ENCODE measurements at places on chromosomes 1 and 21. TPM values are rescaled to one million over a fixed set of nuclear protein-coding genes. Genes with fewer than 3 reads are reported as not detected.

GRCh38 chr1:86472152-86472551, 3.4 kb downstream of the CLCA1 start:
- DNase-seq: no peak

DNA sequence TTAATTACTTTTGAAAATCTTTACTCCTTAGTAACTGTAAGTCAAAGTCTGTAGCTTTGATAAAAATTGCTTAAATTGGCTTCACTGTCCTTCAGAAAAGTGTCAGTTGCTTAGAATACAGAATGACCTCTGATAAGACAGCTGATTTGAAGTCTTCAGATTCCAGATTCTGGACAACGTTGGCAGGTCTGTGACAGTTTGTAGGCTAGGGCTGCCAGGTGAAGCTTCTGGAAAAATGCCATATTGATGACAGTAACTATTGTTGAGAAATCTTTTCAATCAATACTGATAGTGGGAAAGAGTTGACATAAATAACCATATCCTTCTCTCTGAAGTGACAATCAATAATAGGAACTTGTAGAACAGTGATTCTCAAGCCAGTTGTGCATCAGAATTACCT, 41.3 kb downstream of the RPAP2 start:
- DNase-seq: no peak

GRCh38 chr1:18091660-18092446, 15.7 kb upstream of the IGSF21 start:
- no peak for DNase-seq

- no peak for DNase-seq
These were observed 147.3 kb upstream of the VAMP3 start for GRCh38 chr1:7623842-7624241.

DNA sequence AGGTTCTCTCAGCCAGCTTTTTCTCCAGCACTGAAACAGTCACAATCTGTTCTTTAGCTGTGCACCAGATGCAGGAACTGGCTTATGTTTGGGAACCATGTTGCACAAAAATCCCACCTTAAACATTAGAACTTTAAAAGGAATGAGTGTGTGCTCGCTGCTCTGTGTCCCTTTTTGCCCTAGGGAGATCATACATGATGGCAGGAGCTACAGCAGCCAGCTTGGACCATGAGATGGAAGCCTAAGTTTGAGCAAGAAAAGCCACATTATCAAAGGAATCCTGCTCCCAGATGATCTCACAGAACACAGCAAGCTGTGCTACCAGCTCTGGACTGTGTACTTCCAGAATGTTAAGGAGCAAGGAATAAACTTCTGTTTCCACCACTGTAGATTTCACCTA, 3.5 kb downstream of the ZBTB17 start:
- no peak for DNase-seq

DNA sequence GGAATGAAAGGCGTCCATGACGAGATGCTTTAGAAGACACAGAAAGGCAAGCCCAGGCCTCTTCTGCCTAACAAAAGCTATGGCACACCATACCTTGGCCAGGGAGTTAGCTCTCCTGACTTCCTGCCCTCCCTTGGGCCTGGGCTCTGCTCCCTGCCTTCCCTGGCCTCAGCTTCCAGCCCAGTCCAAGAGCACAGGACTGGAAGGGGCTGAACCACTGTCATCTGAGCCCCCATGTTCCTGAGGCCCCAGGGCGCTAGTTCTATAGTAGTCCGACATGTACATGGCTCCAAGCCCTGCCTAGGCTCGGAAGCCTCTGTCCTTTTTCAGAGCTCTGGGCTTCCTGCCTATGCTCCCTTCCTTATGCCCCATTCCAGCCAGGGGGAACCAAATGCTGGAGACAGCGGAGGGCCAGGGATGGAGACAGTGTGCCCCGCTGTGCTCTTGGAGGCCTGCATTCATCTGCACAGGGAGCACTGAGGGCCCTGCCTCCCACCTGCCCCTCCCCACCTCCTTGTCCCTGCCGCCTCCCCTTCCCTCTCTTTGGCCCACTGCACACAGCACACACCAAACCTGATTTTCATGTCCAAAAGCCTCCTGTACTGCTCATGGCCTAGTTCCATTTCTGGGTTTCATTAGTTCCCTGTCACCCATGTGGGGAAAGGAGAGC, 240.1 kb downstream of the RHOU start:
- DNase-seq: no peak

Gene GNG4
- not detected for total RNA-seq

Gene FMO1
- total RNA-seq: 0.35 TPM

Gene RUNX3
- 1.8 TPM for total RNA-seq

Gene OXCT2
- 1.3 TPM for total RNA-seq

Gene NTNG1
- 0.38 TPM for total RNA-seq

Gene ATF3
- total RNA-seq: 13.7 TPM

All from Right ventricle myocardium inferior (tissue), 1 donor.